Smooth muscle cell of the brain vasculature (primary cell): ENCODE measurements at places on chromosomes 3 and 15.

DNA sequence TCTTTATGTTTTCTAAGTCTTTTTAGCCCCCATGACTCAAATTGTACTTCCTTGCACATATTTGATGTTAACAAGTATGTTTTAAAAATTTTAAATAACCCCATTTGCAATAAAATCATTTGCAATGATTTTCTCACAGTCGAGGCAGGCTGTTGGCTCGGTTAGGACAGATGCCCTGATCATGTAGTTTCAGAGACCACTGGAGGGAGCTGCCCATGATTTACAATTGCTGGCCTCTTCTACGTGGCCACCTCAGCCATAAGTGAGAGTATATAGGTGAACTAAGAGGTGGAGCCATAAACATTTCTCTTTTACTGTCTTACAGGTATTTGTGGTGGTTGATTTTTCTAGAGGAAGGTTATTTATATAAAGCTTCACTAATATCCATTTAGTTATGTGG, 1.7 kb downstream of the DTWD1 start:
- DNase-seq, result no peak

DNA sequence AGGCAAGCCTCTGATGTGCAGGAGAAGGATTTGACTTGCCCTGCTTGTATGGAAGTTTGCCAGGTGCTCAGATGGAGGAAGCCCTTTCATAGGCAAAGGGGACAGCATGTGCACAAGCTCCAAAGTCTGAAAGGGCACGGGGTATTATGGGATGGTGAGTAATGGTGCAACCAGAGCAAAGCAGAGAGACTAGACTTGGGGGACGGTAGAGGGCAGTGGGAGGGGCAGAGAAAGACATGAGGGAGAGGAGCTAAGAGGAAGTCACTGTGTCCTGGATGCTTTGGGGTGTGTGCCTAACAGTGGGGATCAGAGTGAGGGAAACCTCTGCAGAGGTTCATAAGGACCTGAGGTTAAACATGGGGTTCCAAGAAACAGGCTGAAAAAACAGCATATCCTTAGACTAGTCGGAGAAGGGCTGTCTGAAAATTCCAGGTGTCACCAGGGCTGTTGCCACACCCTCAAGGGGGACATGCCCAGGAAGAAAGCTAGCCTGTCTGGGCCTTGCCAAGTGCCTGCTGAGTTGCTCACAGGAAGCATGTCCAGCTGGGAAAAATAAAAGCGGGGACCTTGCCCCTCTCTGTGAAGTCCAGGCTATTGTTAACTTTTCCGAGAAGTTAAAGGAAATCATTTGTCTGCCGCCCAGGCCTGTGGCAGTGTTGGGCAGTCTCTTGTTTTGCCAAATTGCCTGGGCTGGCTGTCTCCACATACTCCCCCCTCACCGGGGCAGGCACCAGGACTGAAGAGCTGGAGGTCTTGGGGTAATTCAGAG, 47.1 kb downstream of the HRH1 start:
- DNase-seq, result no peak

GRCh38 chr15:90232941-90233386, 777 bp downstream of the CIB1 start:
- DNase-seq, result no peak

GRCh38 chr3:64086479-64087252, 63.4 kb upstream of the PSMD6 start:
- DNase-seq, result no peak

GRCh38 chr3:20072422-20072821, 32.2 kb downstream of the KAT2B start:
- DNase-seq, result no peak

DNA sequence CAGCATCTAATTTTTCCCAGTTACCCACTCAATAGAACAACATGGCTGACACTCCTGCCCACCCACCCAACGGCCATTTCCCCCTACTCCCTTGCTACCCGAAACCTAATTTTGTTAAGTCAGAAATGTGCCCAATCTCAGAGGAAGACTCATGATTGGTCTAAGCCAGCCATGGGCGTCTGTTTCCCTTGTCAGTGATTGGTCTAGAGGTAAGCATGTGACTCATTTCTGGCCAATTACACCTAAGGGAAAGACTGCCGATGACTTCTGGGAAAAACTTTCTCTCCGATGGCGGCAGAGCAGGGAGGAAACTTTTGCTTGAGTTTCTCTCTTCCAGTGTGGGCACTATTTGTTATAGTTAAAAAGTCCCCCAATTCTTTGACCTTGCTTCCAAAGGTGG, 72.9 kb downstream of the RPLP1 start:
- DNase-seq, result no peak
